ENCODE measurements at places on chromosomes 6 and 20.

GRCh38 chr20:275791-276190, 14.8 kb downstream of the C20orf96 start:
- H3K4me1 ChIP-seq, result no peaks in the 10 kb centered on the region
- H3K36me3 ChIP-seq, result no peaks in the 10 kb centered on the region
- H3K27me3 ChIP-seq, result no peaks in the 10 kb centered on the region

DNA sequence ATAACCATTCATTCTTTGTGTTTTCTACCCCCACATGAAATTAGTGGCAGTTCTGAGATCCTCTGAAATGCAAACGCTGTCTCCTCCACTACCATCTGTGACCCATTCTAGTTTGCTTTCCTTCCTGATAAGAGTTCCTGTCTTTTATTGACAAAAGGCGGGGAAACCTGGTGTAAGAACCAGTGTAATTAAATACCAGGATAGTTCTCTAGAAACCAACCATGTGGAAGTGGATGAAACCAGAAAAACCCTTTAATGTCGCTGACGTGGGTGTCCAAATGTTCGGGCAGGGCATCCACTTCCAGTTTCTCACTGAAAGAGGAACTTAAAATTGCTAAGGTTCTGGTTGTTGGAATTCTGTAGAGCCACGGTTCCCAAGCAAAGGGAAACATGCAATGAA, 79.1 kb downstream of the TNFRSF21 start:
- no peak overlapping the region for H3K4me3 ChIP-seq
- H3K27ac ChIP-seq, result no peak overlapping the region
- DNase-seq, result no peak

DNA sequence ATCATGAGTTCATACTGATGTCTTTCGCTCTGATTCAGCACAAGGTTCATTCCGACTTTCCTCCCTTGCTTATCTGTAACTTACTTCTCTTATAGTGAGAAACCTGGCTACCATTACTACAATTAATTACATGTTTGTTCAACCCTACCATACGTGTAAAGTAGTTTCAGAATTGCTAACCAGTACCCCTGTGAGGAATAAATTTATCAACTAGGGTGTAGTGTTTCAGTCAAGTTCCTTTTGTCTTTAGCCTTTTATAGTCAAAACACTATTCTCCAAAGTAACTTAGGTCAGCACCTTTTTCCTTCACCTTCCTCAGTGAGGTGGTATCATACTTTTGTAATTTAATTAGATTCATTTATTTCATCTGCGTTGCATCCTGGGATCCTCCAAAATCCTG, 64.9 kb downstream of the MAP3K4 start:
- no peak overlapping the region for H3K27ac ChIP-seq
- H3K4me3 ChIP-seq, result no peak overlapping the region
- H3K27me3 ChIP-seq, result no peaks in the 10 kb centered on the region
- H3K4me1 ChIP-seq, result no peaks in the 10 kb centered on the region

DNA sequence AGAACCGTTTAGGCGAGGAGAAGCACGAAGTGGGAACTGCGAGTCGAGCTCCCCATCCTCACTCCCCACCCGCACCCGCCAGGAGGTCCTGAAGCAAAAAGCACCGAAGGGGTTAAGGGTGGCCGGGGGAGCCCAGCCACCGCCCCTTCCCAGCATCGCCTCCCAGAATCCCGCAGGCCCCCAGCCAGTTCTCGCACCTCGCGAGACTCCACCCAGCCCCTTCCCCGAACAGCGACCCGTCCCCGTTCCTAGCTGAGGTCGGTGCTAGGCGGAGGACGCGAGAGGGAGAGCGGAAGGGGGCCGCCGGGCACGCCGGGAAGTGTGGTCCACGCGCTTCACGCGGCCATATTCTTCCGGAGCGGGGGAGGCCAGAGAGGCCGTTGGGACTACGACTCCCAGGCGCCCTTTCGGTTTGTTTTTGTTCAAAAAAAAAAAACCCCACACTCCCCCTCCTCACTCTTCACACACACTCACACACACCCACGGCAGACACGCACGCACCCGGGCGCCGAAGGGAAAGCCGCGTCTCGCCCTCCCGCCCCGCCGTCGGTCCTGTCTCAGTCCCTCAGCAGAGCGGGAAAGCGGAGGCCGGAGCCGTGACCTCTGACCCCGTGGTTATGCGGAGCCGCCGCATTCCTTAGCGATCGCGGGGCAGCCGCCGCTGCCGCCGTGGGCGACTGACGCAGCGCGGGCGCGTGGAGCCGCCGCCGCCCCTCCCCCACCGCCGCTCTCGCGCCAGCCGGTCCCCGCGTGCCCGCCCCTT, at the start of gene ASXL1:
TSS of gene ASXL1 (plus strand) at position 463 of the 763 bp plus-strand sequence. CDS start 445 bp downstream, outside the sequence.
- H3K27ac ChIP-seq, result peak within 1 kb of the TSS; percentile 99
- H3K4me3 ChIP-seq, result peak within 1 kb of the TSS; percentile 99
- H3K27me3 ChIP-seq, result no peaks in the 10 kb centered on the region
- no peaks in the 10 kb centered on the region for H3K36me3 ChIP-seq
- peaks cover 21% of the 10 kb centered on the region for H3K4me1 ChIP-seq

DNA sequence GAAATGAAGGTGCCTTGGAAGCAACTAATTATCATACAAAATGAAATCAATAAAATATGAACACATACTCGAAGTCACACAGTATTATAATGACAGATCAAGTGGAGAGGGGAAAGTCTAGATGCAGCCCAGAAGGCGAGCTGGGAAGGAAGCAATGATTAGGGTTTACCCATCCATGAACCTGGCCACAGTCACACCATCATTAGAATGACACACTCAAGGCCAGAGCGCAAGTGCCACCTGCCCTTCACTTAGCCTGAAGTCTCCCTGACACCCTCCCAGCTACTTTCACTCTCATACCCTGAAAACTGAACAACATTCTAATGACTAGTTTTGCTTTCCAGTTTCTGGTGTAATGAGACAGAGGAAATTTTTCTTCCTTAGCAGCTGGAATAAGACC, 302.8 kb upstream of the JARID2 start:
- H3K27ac ChIP-seq, result no peak overlapping the region
- no peak overlapping the region for H3K4me3 ChIP-seq
- H3K36me3 ChIP-seq, result no peaks in the 10 kb centered on the region
- no peaks in the 10 kb centered on the region for H3K4me1 ChIP-seq

DNA sequence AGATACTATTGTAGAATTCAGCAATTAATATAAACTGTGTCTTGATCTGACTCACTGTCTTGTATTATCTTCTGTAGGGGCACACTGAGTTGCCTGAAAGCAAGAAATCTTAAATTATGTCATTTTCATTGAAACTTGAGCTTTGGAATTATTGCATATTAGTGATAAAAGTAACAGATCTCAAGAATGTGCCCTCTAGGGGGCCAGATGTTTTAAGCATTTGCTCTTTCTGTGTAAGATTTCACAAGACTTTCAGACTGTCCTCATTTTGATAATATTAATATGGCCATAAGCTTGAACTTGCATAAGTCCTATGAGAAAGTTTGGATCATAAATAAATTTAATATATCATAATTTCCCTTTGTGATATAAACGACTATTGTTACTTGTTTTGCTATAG, 55.5 kb upstream of the MYO6 start:
- H3K4me3 ChIP-seq, result no peak overlapping the region
- peaks cover 25% of the 10 kb centered on the region for H3K36me3 ChIP-seq
- no peak overlapping the region for H3K27ac ChIP-seq
- DNase-seq, result no peak
- no peaks in the 10 kb centered on the region for H3K4me1 ChIP-seq

DNA sequence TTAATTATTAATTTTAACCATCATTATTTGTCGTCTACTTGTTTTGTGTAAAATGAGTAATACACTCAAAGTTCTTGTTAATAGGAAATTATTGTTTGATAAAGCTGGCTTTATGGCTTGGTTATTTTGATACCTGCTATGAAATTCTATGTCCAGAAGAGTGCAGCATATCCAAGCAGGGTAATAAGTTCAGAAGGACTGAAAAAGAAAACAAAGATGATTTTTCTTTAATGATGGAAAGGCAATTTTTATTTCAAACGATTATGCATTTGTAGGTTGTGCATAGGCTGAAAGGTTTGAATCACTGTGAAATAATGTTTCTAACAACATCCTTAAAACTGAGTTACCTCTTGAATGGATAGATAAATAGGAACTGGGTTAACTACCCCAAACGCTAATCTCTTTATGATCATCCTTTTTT, 1.4 kb upstream of the MAN1A1 start:
- H3K4me3 ChIP-seq, result peak overlapping the region; percentile 71
- no peaks in the 10 kb centered on the region for H3K27me3 ChIP-seq
- peak; percentile 42 for DNase-seq
- peaks cover 8% of the 10 kb centered on the region for H3K4me1 ChIP-seq

DNA sequence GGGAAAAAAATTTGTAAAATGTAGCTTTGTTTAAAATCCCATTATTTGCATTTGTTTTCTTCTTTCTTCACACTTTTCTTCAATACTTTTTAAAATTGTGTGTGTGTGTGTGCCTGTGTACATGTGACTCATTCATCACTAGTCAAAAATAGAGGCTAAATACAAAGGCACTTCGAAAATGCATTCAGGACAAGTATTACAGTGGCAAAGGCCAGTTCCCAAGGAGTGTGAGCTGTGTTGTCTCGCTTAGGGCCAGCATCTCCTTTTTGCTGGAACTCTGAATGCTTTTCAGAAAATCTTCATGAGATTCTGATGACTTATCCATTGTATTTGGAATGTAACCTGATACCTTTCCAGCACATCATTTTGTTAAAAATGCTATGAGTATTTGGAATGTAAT, 288.5 kb upstream of the CNR1 start:
- no peak for DNase-seq
- no peak overlapping the region for H3K4me3 ChIP-seq
- no peaks in the 10 kb centered on the region for H3K27me3 ChIP-seq
- H3K36me3 ChIP-seq, result no peaks in the 10 kb centered on the region
- H3K27ac ChIP-seq, result no peak overlapping the region
- H3K4me1 ChIP-seq, result no peaks in the 10 kb centered on the region

DNA sequence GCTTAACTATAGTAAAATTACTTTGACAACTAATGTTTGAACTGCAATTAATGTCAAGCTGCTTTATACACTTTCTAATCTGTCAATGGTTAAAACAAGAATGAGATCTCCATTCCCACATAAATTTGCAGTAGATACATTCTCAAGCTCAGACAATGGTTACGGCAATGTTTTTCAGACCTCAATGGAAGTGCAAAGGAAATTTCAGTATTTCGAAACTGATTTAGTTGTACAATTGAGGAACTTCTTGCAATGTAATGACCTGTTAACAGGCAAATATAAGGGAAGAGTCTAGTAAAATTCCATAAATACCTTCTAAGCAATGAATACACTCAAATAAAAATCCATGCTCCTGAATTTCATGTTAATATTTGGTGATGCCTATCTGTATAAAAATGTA, 94.7 kb downstream of the ADTRP start:
- H3K27ac ChIP-seq, result no peak overlapping the region
- H3K36me3 ChIP-seq, result no peaks in the 10 kb centered on the region
- H3K27me3 ChIP-seq, result no peaks in the 10 kb centered on the region
- no peak for DNase-seq

DNA sequence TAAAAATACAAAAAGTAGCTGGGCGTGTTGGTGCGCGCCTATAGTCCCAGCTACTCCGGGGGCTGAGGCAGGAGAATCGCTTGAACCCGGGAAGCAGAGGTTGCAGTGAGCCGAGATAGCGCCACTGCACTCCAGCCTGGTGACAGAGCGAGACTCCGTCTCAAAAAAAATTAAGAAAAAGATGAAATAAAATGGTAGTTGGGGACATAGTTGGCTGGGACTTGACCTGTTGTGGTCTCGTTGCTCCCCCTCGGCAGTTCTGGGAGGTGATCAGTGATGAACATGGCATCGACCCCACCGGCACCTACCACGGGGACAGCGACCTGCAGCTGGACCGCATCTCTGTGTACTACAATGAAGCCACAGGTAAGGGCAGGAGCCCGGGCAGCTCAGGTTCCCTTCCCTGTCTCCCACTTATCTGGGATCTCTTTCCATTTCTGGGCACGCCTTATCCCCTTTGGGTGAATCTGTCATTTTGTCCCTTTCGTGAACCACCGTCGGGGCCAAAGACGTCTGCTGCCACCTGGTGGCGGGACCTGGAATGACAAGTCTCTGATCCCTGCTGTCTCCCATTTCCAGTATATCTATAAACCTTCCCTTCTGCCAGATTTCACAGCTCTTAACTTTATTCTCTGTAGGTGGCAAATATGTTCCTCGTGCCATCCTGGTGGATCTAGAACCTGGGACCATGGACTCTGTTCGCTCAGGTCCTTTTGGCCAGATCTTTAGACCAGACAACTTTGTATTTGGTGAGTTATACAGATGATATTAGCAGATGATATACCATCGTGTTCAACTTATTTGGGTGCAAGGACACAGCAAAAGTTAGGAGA, 2.3 kb downstream of the TUBB start:
- DNase-seq, result peak; percentile 93
- H3K27me3 ChIP-seq, result no peaks in the 10 kb centered on the region
- no peak overlapping the region for H3K27ac ChIP-seq

DNA sequence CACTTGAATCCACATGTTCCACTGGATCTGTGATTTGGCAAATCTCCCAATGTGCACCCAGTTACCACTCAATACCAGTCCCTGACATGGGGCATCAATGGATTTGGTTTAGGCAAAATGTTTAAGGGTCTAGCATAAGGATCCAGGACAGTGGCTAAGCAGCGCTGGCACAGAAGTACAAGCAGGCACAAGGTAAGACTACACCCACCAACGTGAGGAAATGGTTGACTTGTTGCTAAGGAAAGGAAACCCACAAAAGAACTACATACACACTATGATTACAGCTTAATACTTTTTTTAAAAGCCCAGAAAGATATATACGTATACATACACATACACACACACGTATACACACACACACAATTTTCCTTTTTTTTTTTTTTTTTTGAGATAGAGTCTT, 79.0 kb downstream of the DNAAF9 start:
- no peak for DNase-seq
- H3K36me3 ChIP-seq, result peaks cover 6% of the 10 kb centered on the region
- no peaks in the 10 kb centered on the region for H3K27me3 ChIP-seq
- H3K4me3 ChIP-seq, result no peak overlapping the region

DNA sequence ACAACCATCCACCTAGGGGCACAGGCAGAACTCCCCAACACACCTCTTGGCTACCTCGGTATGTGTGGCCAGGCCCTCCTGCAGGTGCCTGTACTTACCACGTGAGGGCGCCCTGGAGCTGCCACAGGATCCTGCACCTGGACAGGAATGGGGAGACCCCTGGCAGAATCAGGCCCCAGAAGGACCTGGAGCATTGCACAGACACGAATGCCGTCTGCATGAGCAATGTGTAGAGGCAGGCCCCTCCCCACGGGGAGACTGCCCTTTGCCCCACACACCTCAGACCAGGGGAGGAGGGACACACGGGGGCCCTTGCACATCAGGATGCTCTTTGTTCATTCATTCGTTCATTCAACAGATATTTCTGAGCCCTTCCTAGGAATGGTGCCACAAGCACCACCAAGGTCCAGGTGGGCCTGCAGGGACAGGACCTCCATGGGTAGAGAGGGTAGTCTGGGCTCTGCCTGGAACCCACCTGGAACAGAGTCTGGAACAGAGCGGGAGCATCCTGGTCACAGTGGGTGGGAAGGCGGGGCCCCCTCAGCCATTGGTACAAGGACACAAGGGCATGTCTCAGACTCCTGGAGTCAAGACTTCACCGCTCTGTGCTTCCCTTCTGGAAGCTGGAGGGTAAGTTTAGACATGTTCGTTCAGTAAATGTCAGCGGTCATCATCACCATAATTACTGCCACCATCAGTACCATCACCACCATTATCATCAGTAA, 32.3 kb downstream of the YTHDF1 start:
- H3K27me3 ChIP-seq, result peaks cover 8% of the 10 kb centered on the region
- DNase-seq, result no peak
- peaks cover 12% of the 10 kb centered on the region for H3K4me1 ChIP-seq
- H3K36me3 ChIP-seq, result no peaks in the 10 kb centered on the region
